Non-pigmented ciliary epithelial cell (primary cell): ENCODE measurements at places on chromosomes 1 and 21.

DNA sequence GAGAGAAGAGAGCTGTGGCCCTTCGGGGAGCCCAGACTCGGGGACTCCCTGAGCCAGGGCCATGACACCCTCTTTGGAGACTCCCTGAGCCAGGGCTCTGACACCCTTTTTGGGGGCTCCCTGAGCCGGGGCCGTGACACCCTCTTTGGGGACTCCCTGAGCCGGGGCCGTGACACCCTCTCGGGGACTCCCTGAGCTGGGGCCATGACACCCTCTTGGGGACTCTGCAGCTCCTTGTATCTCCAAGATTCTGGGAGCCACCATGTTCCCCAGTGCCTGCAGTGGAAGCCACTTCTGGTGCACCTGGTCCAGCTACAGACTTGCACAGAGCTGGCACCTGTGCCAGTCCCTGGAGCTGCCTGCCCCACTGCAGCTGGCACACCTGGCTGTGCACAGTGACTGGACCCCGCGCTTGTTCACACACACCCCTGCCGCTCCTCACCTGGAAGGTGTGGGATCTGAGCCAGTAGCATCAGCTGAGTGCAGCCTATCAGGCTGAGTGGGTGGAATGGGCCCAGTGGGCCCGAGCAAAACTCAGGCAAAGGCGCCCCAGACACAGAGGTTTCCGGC lies 3.8 kb upstream of the SSU72 start:
- no peak for DNase-seq

- no peak for DNase-seq
Measured at GRCh38 chr1:167654975-167655575, 25.0 kb downstream of the RCSD1 start.

- peak; percentile 17 for DNase-seq
Measured at GRCh38 chr1:163535807-163536206, 214.1 kb downstream of the NUF2 start.

- DNase-seq, result peak; percentile 20
Measured at GRCh38 chr1:213244664-213245091, 193.6 kb downstream of the RPS6KC1 start.

GRCh38 chr1:94115900-94116436 lies 5.0 kb downstream of the ABCA4 start:
- no peak for DNase-seq

- DNase-seq, result no peak
Measured at GRCh38 chr21:42063191-42063570, 7.9 kb upstream of the UMODL1 start.
